ENCODE measurements at places on chromosomes 12 and 14.
A peak's percentile ranks its signal among the peaks of the same experiment; 100 is the strongest.

- peak; percentile 38 for DNase-seq
These were observed 1.8 kb downstream of the COX6A1 start for GRCh38 chr12:120439646-120440247.

DNA sequence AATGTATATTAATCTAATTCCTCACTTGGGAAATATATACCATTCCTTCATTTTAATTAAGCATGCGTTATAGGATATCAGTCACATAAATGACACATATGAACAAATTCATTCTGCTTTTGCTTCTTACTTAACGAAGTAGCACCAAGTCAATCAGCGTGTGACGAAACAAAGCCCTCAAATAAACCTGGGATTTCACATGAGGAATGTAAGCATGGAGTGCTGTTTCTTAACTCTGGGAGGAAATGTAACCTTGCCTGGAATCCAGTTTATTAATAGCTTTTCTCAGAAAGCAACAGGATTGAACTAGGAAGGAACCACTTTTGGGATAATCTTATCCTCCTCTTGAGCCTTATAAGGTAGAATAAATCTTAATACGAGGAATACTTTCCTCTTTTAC lies 72.0 kb downstream of the NIN start:
- DNase-seq: no peak

DNA sequence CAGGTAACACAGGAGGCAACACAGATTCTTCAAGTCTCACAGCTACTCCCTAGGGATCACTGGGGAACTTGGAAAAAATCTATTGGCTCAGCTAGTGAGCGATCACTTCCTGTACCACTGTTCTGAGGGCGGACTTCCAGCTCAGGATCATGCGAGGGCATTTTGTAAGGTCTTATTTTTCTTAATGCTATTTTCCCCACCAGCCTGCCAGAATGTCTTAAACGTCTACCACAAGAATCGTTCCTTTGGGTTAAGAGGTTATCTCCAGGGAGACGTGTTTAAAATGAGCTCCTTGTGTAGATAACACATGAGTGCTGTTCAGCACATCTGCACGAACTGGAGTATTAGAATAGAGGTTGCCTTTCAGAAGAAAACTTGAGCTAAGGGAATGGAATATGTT lies 162.6 kb downstream of the ETNK1 start:
- no peak for DNase-seq

DNA sequence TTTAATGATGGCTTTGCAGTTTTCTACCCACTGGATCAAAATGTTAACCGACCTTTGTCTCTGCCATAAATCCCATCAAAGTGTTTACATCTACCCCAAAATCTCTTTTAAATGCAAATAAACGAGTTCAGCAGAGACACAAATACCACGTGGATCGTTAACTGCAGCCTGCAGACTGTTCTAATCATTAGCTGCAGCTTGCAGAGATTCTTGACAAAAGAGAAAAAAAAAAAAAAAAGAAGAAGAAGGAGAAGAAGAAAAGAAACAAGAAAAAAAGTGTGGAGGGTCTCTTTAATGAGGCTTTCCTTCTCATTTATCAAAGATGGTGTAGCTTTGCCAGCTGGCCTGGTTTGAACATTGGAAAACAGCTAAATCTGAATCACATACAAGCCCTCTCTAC lies 275.7 kb downstream of the NEDD1 start:
- DNase-seq: no peak

DNA sequence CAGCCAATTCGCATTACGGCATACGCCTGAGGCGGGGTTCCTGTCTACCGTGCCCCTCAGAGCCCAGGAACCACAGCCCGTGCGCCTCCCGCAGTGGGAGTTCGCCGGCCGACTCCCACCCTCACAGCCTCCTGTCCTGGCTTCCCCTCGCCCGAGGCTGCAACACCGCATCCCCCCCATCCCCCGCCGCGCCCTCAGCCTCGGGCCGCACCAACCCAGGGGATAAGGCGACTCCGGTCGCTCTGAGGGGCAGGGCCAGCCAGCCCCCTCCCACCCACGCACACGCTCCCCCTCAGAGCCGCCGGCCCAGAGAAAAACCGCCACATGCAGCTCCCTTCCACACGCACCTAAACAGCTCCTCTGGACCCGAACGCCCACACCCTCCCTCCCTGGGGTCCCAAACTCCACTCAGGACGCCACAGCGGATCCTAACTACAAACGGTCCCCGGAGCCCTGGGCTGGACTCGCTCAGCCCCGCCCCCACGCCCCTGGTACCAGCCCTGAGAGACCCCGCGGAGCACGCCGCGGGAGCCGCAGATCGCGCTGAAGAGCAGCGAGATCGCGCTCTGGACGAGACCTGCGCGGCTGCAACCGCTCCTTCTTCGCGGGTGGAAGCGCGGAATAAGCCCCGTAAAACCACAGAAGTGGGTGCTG lies at the start of gene C14orf39:
C14orf39 (minus strand) TSS at position 466 of the 654 bp plus-strand sequence. CDS start 985 bp downstream, outside the sequence.
- DNase-seq: no peak

GRCh38 chr14:64475585-64476273 lies 10.4 kb downstream of the AKAP5 start:
- DNase-seq: no peak

- no peak for DNase-seq
These were observed 142.0 kb downstream of the PLXNC1 start for GRCh38 chr12:94290353-94290752.

DNA sequence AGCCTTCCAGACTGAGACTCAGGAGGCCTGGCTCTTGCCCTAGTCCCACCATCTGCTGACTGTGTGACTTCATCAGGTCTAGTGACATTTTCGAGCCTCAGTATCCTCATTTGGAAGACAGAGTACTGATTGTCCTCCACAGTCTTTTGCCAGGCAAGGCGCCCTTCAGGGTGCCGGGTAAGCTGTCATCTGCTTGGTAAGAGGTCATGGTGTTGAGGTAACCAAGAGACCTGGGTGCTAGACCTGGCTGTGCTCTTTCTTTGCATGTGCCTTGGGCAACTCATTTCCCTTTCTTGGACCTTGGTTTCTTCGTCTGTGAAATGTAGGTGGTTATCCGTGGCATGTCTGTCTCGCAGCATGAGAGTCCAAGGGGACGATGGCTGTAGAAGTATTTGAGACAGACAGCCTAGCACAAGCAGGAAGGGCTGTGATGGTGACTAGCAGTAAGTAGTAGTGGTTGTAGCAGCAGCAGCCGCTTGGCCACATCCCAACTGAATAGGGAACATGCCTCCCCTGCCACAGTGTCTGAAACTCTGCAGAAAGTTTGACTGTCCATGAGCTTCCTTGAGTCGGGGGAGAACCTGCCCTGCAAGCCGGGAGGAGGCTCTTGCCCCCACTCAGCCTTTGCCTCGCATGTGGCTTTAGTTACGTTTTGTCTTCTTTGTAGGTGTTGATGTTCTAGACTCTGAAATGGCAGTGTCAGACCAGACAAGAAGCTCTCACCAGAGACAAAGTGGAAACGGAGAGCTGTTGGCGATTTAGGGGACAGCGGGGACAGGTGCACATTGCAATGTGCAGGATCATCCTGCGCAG lies 40.3 kb downstream of the EVL start:
- no peak for DNase-seq

GRCh38 chr12:20055856-20056255 lies 312.5 kb upstream of the PDE3A start:
- DNase-seq: no peak

GRCh38 chr12:29269706-29270408 lies 111.1 kb downstream of the ERGIC2 start:
- DNase-seq: no peak

GRCh38 chr14:65718629-65719028 lies 306.1 kb downstream of the FUT8 start:
- DNase-seq: no peak

- no peak for DNase-seq
These were observed 150.3 kb downstream of the FOXN3 start for GRCh38 chr14:89266754-89267153.

DNA sequence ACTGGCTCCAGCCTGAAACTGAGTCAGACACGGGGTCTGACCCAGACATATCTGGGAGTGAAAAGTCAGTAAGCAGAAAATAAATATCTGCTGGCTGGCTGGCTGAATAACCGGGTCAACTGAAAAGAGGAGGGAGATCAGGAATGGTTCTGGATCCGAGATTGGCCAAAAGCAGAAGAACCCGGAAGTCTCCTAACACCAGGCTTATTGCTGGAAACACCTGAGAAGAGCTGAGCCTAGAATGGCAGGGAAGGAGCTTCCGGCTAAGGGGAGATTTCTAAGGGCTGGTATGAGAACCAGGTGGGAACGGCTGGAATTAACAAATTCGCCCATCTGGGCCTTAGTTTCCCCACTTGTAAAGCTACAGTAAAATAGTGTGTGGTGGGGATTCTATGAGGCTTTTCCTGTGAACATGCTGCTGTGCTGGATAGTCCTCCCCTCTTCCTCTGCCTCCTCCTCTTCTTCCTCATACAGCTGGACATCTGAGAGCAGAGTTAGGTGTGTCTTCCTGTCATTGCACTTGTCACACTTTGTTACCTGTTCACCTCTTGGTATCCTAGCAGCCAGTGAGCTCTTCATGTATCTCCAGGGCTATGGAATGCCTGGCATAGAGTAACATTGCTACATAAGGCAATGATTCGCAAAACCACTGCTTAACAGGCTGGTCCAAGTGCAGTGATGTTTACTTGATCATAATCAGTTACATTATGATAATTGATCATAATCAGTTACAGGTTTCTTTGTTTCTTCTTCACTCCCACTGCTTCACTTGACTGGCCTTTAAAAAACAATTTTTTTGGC lies 2.0 kb upstream of the SHMT2 start:
- DNase-seq: no peak

DNA sequence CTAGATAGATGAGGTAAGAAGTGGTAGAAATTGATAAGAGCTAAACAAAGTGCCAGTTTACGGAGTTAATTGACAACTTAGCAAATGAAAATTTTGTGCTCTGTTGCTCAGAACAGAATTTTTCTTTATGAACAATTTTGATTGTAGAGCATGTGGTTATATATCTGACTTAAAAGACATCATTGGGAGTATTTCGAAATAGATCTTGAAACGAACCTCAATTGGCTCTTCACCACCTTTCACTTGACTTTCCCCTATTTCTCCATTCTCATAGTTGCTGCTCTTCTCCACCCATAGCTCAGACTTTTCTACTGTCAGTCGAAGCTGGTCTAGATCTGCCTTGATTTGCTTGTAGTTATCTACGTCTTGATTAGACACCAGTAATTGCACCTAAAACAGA lies 212.1 kb downstream of the ITPR2 start:
- DNase-seq: no peak

DNA sequence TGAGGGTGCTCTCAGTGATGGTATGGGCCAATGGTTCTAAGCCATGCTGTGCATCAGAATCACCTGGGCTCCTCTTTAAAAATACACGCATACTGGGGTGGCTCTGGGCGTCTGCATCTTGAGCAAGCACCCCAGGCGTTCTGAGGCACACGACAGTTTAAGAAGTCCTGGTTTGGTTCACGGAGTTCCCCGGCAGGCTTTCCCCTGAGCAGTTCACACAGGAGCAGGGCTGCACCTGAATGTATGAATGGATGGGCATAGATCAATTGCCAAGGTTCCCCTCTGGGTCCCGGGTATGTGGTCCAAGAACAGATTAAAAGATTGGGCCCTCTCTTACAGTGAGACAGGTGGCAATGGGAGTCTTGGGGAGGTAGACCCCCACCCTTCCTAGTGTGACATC lies 395.3 kb downstream of the DPF3 start:
- DNase-seq: no peak

- DNase-seq: no peak
These were observed 90.3 kb upstream of the EEA1 start for GRCh38 chr12:93019212-93019927.

DNA sequence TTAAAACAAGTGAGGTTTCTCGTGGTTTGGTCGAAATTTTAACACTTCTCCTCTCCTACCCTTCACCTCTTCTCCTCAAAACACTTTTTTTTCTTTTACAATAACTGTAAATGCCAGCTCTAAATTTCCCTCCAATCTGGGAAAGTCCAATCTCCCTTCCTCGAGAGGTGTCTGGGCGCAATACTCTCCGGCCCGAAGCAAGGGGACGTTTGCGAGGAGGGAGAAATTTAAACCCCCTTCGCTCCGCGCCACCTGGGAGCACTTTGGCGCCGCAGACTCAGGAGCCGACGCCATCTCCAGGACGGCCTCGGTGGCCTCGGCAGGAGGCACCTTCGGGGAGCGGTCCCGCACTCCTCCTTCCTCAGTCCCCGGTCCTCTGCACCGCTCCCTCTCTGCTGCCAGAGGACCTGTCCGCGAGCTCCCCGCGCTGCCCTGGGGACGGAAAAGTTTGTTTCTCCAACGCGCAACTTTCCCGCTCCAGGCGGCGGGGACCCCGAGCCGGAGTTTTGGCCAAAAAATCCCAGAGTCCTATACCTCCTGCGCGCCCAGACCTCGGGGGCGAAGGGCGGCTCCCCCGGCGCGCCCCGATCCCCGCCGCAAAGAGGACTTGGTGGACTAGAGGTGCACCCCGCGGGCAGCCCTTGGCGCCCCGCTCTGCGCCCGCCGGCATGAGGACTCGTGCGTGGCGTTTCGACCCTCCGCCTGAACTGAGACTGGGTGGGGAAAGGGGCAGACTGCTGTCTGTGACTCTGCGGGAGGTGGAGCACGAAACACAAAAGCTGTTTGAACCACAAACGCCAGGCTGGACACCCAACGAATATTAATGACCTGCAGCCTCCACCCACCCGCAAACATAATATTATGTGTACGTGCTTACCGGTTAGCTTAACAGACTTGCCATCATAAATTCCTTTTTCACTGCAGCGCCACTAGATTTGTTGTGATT lies 95.2 kb upstream of the HMGA2 start:
- DNase-seq: no peak

DNA sequence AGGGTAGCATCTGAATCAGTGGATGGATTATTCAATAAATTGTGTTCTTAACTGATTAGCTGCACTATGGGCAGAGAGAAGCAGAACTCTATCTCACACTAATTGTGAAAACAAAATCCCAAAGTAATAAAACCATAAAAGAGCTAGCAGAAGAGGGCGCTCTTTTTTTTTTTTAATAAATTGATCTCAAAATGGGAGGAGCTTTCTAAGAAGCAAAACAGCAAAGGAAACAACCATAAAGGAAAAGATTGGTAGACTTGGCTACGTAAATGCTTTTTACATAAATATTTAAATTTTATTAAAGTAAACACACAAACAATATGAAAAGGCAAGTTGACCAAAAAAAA lies 1.5 kb upstream of the TM7SF3 start:
- no peak for DNase-seq

Measured in stimulated activated CD4-positive, alpha-beta T cell treated with anti-CD3 and anti-CD28 coated beads, Interleukin-12 subunit alpha, Interleukin-12 subunit beta, amount 100 ng/mL, for 24 hours (primary cell).